Activated CD4-positive, alpha-beta T cell treated with anti-CD3 and anti-CD28 coated beads, Interleukin-2, amount 10 ng/mL, durations not matched to agents 7 days and 5 days (primary cell): ENCODE measurements at places on chromosomes 3 and 15. TPM values are rescaled to one million over a fixed set of nuclear protein-coding genes. Genes with fewer than 3 reads are reported as not detected.

GRCh38 chr15:36567445-36567844 lies 12.0 kb upstream of the CDIN1 start:
- H3K27ac ChIP-seq, result no peak overlapping the region
- DNase-seq, result no peak
- no peak overlapping the region for H3K4me3 ChIP-seq
- H3K27me3 ChIP-seq, result peaks cover 12% of the 10 kb centered on the region

GRCh38 chr3:102400142-102400541 lies 34.7 kb upstream of the ZPLD1 start:
- peaks cover 13% of the 10 kb centered on the region for H3K27me3 ChIP-seq
- no peak overlapping the region for H3K4me3 ChIP-seq
- H3K4me1 ChIP-seq, result no peaks in the 10 kb centered on the region
- H3K27ac ChIP-seq, result no peak overlapping the region

GRCh38 chr15:92662762-92663161 lies 7.2 kb upstream of the FAM174B start:
- H3K36me3 ChIP-seq, result no peaks in the 10 kb centered on the region
- no peaks in the 10 kb centered on the region for H3K4me1 ChIP-seq
- no peak for DNase-seq
- no peak overlapping the region for H3K4me3 ChIP-seq

The GPR176 gene
- not detected for total RNA-seq

The TRPM1 gene
- not detected for total RNA-seq

GRCh38 chr3:45962033-45962432 lies 18.8 kb downstream of the CXCR6 start:
- no peak overlapping the region for H3K4me3 ChIP-seq
- peaks cover 92% of the 10 kb centered on the region for H3K36me3 ChIP-seq
- no peaks in the 10 kb centered on the region for H3K27me3 ChIP-seq
- H3K27ac ChIP-seq, result no peak overlapping the region
- peaks cover 55% of the 10 kb centered on the region for H3K4me1 ChIP-seq

The RAB8B gene
- 115 TPM for total RNA-seq

The TRH gene
- total RNA-seq, result not detected

- H3K4me1 ChIP-seq, result peaks cover 19% of the 10 kb centered on the region
- no peak for DNase-seq
- peaks cover 2% of the 10 kb centered on the region for H3K36me3 ChIP-seq
- no peaks in the 10 kb centered on the region for H3K27me3 ChIP-seq
- no peak overlapping the region for H3K27ac ChIP-seq
Observed at GRCh38 chr3:28207000-28207733, 34.3 kb upstream of the CMC1 start.

- no peak overlapping the region for H3K27ac ChIP-seq
- peaks cover 2% of the 10 kb centered on the region for H3K27me3 ChIP-seq
- no peak for DNase-seq
- H3K36me3 ChIP-seq, result no peaks in the 10 kb centered on the region
- H3K4me1 ChIP-seq, result no peaks in the 10 kb centered on the region
Observed at GRCh38 chr3:9342696-9343095, 20.2 kb upstream of the THUMPD3 start.

The SPESP1 gene
- total RNA-seq, result 0.23 TPM

DNA sequence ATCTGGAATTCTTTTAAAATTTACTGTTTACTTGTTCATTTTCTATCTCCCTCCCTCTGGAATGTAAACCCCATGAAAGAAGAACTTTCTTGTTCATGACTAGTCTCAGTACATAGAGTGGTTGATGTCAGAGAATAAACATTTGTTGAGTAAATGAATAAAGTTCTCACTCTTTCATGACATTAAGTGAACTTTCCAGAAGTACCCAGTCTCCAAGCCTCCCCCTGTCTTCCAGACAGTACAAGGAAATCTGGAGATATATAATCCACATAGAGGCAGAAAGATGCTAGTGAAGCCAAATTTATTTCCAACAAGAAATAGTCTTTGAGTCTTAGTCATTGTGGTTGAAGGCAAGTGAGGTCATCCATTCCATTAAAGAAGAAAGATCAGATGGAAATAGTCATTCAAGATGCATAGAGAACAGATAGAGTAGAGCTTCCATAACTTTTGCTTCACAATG lies 71.5 kb upstream of the GALNT15 start:
- H3K36me3 ChIP-seq, result no peaks in the 10 kb centered on the region
- H3K4me1 ChIP-seq, result no peaks in the 10 kb centered on the region
- peaks cover 14% of the 10 kb centered on the region for H3K27me3 ChIP-seq
- no peak overlapping the region for H3K4me3 ChIP-seq

The CHL1 gene
- total RNA-seq, result not detected

- DNase-seq, result no peak
- H3K4me1 ChIP-seq, result peaks cover 3% of the 10 kb centered on the region
- no peaks in the 10 kb centered on the region for H3K36me3 ChIP-seq
- no peak overlapping the region for H3K4me3 ChIP-seq
Observed at GRCh38 chr3:151377768-151378385, 6.7 kb downstream of the P2RY12 start.

The RTP1 gene
- not detected for total RNA-seq

The REC114 gene
- total RNA-seq, result not detected

GRCh38 chr15:32701863-32702262 lies 15.9 kb upstream of the GREM1 start:
- peaks cover 32% of the 10 kb centered on the region for H3K27me3 ChIP-seq
- no peak for DNase-seq
- no peak overlapping the region for H3K4me3 ChIP-seq
- H3K36me3 ChIP-seq, result no peaks in the 10 kb centered on the region

The GOLGA6L9 gene
- 1.8 TPM for total RNA-seq

DNA sequence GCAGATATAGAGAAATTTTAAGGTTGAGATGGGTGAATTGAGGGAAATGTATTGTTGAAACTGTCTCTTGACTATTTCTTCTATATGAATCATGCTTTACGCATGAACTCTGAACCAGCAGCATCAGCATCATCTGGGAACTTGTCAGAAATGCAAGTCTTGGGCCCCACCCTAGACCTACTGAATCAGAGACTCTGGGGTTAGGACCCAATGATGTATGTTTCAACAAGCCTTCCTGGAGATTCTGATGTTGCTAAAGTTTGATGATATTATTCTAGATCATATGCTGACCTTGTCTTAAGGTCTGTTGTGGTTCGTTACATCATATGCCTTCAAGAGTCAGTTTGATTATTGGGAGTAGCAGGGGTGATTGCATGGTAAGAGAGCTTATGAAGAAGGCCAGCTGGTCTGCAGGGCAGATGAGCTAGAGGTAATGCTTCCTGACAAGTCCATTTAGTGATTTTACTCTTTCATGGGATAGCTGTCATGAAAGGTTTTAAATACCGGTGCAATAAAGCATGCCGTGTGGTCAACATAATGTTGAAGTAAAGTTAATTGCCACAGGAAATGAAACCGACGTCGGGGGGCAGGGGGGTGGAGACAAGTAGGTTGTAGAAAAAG lies 152.4 kb upstream of the MRPL3 start:
- no peak overlapping the region for H3K4me3 ChIP-seq
- no peak overlapping the region for H3K27ac ChIP-seq
- DNase-seq, result no peak
- H3K36me3 ChIP-seq, result no peaks in the 10 kb centered on the region

- DNase-seq, result no peak
- H3K36me3 ChIP-seq, result no peaks in the 10 kb centered on the region
- no peaks in the 10 kb centered on the region for H3K4me1 ChIP-seq
- H3K27ac ChIP-seq, result no peak overlapping the region
- H3K4me3 ChIP-seq, result no peak overlapping the region
Observed at GRCh38 chr3:35663471-35663870, 24.1 kb downstream of the ARPP21 start.

GRCh38 chr3:44128057-44128775 lies 113.5 kb upstream of the TOPAZ1 start:
- DNase-seq, result no peak
- peaks cover 30% of the 10 kb centered on the region for H3K4me1 ChIP-seq
- peaks cover 33% of the 10 kb centered on the region for H3K27me3 ChIP-seq
- H3K36me3 ChIP-seq, result no peaks in the 10 kb centered on the region
- no peak overlapping the region for H3K4me3 ChIP-seq

DNA sequence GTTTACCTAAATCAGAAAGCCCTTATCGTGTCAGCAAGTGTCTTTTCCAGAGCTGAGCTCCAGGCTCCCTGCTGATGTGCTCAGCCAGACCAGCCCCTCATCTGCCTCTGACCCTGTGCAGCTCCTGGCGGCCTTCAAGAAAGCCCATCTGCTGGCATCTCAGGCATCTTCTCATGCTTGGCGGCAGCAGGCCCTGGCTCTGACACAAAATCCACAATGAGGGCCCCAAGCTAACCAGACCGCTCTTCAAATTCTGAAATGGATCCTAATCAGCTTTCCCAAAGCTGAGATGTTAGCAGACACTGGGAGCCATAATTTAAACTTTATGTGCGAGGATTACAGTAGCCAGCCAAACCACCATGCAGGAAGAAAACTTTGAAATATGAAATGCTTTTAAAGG lies 50.8 kb upstream of the CTDSPL start:
- H3K4me3 ChIP-seq, result no peak overlapping the region
- no peak overlapping the region for H3K27ac ChIP-seq
- H3K36me3 ChIP-seq, result no peaks in the 10 kb centered on the region
- peaks cover 4% of the 10 kb centered on the region for H3K4me1 ChIP-seq

GRCh38 chr3:197881270-197881969 lies 68.6 kb upstream of the RPL35A start:
- no peak for DNase-seq
- no peaks in the 10 kb centered on the region for H3K27me3 ChIP-seq
- peak overlapping the region; percentile 11 for H3K27ac ChIP-seq

The LTK gene
- total RNA-seq, result 1.1 TPM

DNA sequence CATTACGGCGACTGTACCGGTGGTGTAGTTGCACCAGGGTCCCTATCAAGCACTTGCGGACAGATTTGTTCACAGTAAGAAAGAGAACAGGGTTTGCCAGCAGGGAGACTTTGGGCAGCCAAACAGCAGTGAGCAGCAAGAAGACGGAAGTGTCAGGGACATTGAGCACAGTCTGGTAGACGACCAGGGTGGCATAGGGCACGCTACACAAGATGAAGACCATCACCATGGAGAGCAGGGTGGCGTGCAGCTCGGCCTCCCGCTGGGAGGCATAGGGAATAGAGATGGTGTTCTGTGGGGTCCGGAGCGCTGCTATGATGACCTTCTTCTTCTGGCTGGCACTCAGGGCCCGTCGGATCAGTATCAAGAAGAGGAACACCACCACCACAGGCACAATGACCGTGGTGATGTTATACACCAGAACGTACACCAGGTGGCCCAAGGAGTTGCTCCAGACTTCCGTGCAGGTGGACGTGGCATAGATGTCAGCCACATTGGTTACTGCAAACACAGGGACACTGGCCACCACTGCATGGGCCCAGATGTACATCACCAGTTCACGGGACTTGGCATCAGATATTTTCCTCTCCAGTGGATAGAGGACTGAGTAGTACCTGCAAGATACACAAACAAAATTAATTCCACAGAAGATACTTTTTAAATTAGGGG lies 19.1 kb upstream of the FSIP1 start:
- H3K27ac ChIP-seq, result no peak overlapping the region
- H3K4me1 ChIP-seq, result no peaks in the 10 kb centered on the region
- peak; percentile 15 for DNase-seq
- no peak overlapping the region for H3K4me3 ChIP-seq
- no peaks in the 10 kb centered on the region for H3K36me3 ChIP-seq

- no peak overlapping the region for H3K27ac ChIP-seq
- H3K4me1 ChIP-seq, result no peaks in the 10 kb centered on the region
- H3K4me3 ChIP-seq, result no peak overlapping the region
- H3K27me3 ChIP-seq, result peaks cover 19% of the 10 kb centered on the region
- H3K36me3 ChIP-seq, result no peaks in the 10 kb centered on the region
- DNase-seq, result no peak
Observed at GRCh38 chr3:127426444-127427153, 138.8 kb upstream of the PRR20G start.

The CLDN18 gene
- not detected for total RNA-seq

- no peaks in the 10 kb centered on the region for H3K27me3 ChIP-seq
- peaks cover 10% of the 10 kb centered on the region for H3K36me3 ChIP-seq
- H3K27ac ChIP-seq, result peak overlapping the region; percentile 79
- no peak overlapping the region for H3K4me3 ChIP-seq
Observed at GRCh38 chr15:60800299-60801072, 321.5 kb upstream of the ICE2 start.

The TNFAIP8L3 gene
- not detected for total RNA-seq

The SPATA12 gene
- not detected for total RNA-seq

DNA sequence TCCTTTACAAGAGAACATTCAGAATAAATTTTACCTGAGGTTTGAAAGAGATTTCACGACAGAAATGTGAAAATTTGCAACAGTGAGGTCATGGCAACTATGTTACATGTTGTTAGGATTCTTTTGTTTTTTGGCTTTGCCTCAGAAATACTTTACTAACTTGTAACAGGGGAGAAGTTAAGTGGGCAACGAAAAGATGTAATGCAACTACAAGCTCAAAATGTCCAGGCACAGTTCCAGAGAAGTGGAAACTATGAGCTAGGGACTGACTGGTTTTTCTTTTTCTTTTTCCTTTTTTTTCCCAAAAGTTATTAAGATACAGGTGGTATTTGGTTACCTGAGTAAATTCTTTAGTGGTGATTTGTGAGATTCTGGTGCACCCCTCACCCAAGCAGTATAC lies 111.5 kb upstream of the PPP2R3A start:
- no peak overlapping the region for H3K27ac ChIP-seq
- no peak overlapping the region for H3K4me3 ChIP-seq
- no peaks in the 10 kb centered on the region for H3K27me3 ChIP-seq

The BUB1B gene
- total RNA-seq, result 89.0 TPM

The GOLGA8H gene
- total RNA-seq, result not detected

DNA sequence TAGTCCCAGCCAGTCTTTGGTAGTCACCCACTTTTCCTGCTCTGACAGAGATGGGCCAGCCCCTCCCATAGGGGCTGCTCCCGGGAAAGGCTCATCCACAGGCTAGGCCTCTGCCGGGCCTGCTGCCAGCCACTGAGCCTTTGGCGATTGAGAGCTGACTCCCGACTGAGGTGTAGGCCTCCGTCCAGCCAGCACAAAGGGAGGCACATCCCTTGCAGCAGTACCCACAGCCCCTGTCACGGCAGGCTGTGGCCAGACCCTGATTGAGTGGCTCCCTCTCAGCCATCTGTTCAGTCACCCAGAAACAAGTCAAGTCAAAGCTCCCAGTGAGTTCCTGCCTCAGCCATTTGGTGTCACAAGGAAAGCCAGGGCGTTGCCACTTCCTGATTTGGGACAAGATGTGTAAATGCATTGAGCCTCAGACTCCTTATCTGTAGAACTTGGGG lies 6.2 kb upstream of the PAK6 start:
- H3K27me3 ChIP-seq, result peaks cover under 1% of the 10 kb centered on the region
- H3K4me3 ChIP-seq, result no peak overlapping the region
- no peaks in the 10 kb centered on the region for H3K4me1 ChIP-seq
- H3K27ac ChIP-seq, result no peak overlapping the region

GRCh38 chr3:78281381-78281780 lies 1241.5 kb downstream of the ROBO2 start:
- no peak overlapping the region for H3K4me3 ChIP-seq
- no peaks in the 10 kb centered on the region for H3K4me1 ChIP-seq
- no peaks in the 10 kb centered on the region for H3K36me3 ChIP-seq
- H3K27me3 ChIP-seq, result no peaks in the 10 kb centered on the region
- no peak for DNase-seq

GRCh38 chr3:132661101-132661500 lies 972 bp downstream of the UBA5 start:
- peak overlapping the region; percentile 92 for H3K4me3 ChIP-seq
- no peak for DNase-seq
- H3K27me3 ChIP-seq, result no peaks in the 10 kb centered on the region
- peaks cover 54% of the 10 kb centered on the region for H3K4me1 ChIP-seq

GRCh38 chr3:123832692-123833397 lies 51.3 kb downstream of the MYLK start:
- no peak overlapping the region for H3K4me3 ChIP-seq
- H3K36me3 ChIP-seq, result no peaks in the 10 kb centered on the region
- H3K27me3 ChIP-seq, result peaks cover 10% of the 10 kb centered on the region
- H3K4me1 ChIP-seq, result no peaks in the 10 kb centered on the region
